ENCODE measurements at places on chromosomes 3 and 15. TPM values are rescaled to one million over a fixed set of nuclear protein-coding genes. Genes with fewer than 3 reads are reported as not detected.

The ANKRD34C gene
- 0.92 TPM for total RNA-seq

The SLC6A20 gene
- total RNA-seq = 5.1 TPM

The ITIH1 gene
- total RNA-seq = not detected

The ISG20 gene
- under 0.01 TPM for total RNA-seq

The TIGIT gene
- not detected for total RNA-seq

The NIT2 gene
- 12.0 TPM for total RNA-seq

The GABPB1 gene
- total RNA-seq = 37.8 TPM

The CCDC54 gene
- total RNA-seq = not detected

The CRYGS gene
- total RNA-seq = 2.1 TPM

The GOLGA8T gene
- 0.69 TPM for total RNA-seq

The KLF15 gene
- 6.7 TPM for total RNA-seq

The MUC20 gene
- 3.5 TPM for total RNA-seq

The OXTR gene
- 3.0 TPM for total RNA-seq

The SYNPR gene
- total RNA-seq = 105 TPM

The VIPR1 gene
- total RNA-seq = 0.46 TPM

The FBXW12 gene
- 1.8 TPM for total RNA-seq

The TOPBP1 gene
- total RNA-seq = 42.7 TPM

The FBXL2 gene
- total RNA-seq = 82.8 TPM

The MITF gene
- 4.4 TPM for total RNA-seq

The ATP13A5 gene
- total RNA-seq = 0.92 TPM

The GP5 gene
- under 0.01 TPM for total RNA-seq

The SMCO1 gene
- not detected for total RNA-seq

The GABRG3 gene
- total RNA-seq = 42.9 TPM

The RPL15 gene
- 2,167 TPM for total RNA-seq

The C3orf49 gene
- total RNA-seq = not detected

The TRIM42 gene
- total RNA-seq = not detected

The LRRC34 gene
- total RNA-seq = 24.5 TPM

The NR1I2 gene
- 0.23 TPM for total RNA-seq

The SLC22A14 gene
- 0.69 TPM for total RNA-seq

The STRIT1 gene
- total RNA-seq = 2.1 TPM

The CAMK2N2 gene
- 15.0 TPM for total RNA-seq

The CPNE9 gene
- 12.7 TPM for total RNA-seq

The TGM4 gene
- not detected for total RNA-seq

The AHSG gene
- 0.23 TPM for total RNA-seq

The MYO9A gene
- 115 TPM for total RNA-seq

The TMEM40 gene
- not detected for total RNA-seq

The RARRES1 gene
- 1.4 TPM for total RNA-seq

Measured in diencephalon (tissue), 1 donor.